ENCODE measurements at places on chromosomes 5 and 9.

DNA sequence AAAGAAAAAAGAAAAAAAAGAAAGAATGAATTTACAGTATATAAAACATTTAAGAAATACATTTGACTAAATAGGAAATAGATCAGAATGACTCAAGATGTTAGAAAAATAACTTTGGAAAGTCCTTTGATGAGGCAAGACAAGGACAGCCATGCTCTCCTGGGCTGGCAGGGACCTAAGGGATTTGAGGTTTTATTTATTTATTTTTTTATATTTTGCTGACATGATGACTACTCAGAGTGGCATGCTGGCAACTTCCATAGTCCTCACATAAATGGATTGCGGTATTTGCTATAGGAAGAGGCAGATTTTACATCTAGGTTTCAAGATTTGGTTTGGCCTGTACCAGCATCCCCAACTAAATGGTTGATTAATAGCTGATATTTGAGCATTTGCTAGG lies 17.7 kb downstream of the SLC28A3 start:
- DNase-seq = no peak

GRCh38 chr9:97307091-97307490 lies 368 bp upstream of the CCDC180 start:
- DNase-seq = no peak

DNA sequence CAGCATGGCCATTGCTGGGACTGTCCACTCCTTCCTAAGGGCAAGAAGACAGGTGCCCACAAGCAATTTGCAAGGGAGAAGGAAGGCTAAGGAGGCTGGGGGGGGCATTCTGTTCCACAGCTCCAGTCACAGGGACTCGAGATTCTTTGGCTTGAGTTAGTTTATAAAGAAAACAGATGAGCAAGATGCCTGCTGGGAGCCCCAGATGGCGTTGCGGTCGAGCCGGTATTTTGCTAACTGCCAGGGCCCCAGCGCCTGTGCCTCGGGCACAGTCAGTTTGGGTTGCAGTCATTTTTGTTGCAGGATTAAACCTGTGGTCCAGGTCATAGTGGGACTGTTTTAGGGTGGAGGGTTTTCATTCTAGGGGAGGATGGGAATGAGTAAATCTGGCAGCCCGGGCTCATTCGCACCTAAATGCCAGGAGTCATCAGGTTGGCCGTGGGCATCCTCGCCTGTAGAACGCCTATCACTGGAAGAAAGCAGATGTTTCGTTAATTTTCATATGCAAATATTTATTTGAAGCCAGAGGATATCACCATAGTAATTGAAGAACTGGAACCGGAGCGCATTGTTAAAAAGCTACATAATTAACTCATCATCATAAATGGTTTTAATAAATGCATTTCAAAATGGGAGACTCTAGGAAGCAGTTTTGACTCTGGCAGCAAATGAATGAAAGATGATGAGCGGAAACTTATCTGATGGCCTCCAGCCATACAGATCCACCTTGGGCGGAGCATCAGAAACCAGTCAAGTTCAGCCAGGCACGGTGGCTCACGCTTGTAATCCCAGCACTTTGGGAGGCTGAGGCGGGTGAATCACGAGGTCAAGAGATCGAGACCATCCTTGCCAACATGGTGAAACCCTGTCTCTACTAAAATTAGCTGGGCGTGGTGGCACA lies 87.1 kb upstream of the FCN2 start:
- no peak for DNase-seq

GRCh38 chr5:151570058-151570457 lies 21.1 kb downstream of the FAT2 start:
- DNase-seq = no peak

Data from activated CD8-positive, alpha-beta memory T cell treated with anti-CD3 and anti-CD28 coated beads for 1 hour (primary cell).